ENCODE measurements at places on chromosomes 2 and 18. TPM values are rescaled to one million over a fixed set of nuclear protein-coding genes. Genes with fewer than 3 reads are reported as not detected.
A peak's percentile ranks its signal among the peaks of the same experiment; 100 is the strongest.

DNA sequence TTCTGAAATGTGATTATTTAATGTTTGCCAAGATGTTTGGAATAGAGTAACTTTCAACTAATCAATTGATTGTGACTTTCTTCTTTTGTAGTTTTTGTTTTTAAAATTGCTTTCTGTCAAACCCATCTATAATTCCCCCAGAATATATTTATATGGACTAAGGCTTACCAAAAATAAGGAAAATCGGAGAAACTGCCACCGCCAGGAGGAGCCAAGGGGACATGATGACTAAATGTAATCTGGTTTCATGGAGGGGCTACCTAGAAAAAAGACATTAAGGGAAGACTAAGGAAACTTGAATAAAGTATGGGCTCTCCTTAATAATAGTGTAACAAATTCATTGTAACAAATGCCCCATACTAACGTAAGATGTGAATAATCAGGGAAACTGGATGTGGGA is 19.5 kb downstream of the BOLA3 start:
- no peak for DNase-seq

DNA sequence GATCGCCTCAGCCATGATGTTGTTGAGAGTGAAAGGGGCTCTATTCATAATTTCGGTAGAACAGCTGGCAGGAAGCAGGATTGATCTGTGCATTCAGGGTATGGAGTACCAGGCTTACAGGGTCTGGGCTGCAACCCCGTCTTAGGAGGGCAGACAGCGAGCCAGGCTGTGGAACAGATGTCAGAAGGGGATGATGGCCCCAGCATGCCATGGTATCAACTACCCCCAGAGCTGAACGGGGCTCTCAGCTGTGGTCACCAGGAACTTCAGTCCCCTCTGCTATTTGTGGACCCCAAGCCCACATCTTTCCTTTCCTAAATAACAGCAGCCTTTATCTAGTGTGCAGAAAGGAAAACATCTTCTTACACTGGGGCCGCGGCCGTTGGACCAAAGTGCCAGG is 422.2 kb upstream of the SALL3 start:
- DNase-seq = no peak

DNA sequence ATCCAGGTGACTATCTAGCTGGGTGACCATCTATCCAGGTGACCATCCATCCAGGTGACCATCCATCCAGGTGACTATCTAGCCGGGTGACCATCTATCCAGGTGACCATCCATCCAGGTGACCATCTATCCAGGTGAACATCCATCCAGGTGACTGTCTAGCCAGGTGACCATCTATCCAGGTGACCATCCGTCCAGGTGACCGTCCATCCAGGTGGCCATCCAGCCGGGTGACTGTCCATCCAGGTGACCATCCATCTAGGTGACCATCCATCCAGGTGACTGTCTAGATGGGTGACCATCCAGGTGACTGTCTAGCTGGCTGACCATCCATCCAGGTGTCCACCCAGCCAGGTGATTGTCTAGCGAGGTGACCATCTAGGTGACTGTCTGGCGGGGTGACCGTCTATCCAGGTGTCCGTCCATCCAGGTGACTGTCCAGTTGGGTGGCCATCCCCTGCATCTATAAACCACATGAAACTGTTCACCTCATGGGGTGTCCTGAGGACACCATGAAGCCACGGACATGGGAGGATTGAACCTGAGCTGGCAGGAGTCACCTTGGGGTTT is 305.3 kb downstream of the NDUFA10 start:
- no peak for DNase-seq

DNA sequence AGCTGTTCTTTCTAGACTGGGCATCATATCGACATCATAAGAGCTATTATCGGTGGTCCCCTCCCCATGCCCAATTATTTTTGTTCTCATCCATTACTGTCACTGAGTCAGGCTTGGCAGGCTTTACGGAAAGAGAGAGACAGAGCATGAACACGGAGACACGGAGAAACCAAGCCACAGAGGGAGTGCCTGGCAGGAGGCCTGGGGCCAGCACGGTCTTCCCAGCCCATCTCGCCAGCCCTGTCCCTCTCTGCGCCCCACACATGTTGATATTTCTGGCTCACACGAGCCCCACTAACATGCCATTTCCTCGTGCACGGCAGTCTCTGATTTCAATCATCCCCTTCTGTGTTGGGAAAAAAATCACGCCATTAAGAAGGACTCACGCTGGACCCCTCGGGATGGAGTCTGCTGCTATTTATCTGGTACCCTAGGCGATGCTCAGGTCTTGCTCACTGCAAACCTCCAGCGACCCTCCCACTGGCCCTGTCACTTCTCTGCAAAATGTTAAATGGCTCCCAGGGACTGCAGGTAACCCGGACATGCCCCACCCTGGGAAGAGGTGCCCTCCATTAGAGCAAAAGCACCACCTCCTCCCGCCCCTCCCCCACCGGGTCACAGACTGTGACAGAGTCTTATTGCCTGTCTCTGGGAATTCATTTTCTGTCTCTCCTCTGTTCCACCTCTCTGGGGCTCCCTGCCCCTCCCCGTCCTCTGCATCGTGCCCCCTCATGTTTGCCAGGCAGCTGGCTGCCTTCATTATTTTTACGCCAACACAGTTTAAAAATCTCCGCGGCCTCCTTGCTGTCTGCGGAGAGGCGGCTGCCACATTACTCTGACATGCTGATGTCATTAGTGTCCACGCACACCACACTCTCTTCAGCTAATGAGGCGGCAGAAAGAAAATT is 40.1 kb upstream of the GBX2 start:
- DNase-seq = peak; percentile 44

DNA sequence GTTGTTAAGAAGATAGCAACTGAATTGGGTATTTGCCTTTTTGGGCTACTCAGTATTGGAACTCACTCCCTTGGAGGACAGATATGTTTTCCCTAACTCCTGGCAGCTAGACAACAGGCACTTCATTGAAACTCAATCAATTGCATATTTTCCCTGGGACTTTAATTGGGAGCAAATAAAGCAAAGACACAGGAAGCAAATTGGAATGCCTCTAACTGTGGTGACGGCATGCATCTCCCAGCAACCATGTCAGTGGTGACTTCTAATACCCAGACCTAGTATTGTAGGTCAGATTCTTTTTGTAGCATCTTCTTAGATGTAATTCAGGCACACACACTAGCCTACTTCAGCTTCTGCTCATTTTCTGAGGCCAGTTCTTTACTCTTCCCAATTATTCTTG is 164.2 kb upstream of the SETBP1 start:
- DNase-seq = no peak

GRCh38 chr2:219104107-219105035 is 43.6 kb upstream of the IHH start:
- no peak for DNase-seq

- no peak for DNase-seq
Observed at GRCh38 chr18:8930990-8931616, 171.4 kb upstream of the NDUFV2 start.

DNA sequence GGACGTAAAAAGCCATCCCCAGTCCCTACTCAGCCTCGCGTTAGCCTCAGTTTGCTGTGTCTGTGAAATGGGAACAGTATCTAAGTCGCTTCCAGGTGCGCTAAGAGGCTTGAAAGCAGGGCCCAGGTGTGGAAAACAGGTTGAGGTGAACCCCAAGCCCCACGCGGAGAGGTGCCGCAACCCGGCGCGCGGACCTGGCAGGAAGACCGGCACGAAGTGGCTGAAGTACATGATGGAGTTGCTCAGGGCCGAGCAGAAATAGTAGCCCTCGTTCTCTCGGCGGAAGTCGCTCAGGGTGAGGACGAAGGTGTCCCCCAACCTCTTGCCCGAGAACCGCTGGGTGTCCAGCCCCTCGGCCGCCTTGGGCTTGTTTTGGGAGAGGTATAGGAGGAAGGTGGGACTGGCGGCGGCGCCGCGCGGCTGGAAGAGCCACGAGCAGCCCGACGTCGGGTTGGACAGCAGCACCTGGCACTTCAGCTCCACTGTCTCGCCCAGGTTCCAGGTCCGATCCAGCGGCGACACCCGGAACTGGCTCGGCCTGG is 508 bp downstream of the CD8A start:
- no peak for DNase-seq

The CCDC74A gene
- 0.54 TPM for total RNA-seq

The ORMDL1 gene
- 55.1 TPM for total RNA-seq
